Left renal pelvis (tissue), 4 donors: ENCODE measurements at places on chromosomes 11 and 22. TPM values are rescaled to one million over a fixed set of nuclear protein-coding genes. Genes with fewer than 3 reads are reported as not detected.

The C11orf86 gene
- not detected for polyA plus RNA-seq

The ZBTB16 gene
- 1.5 TPM for polyA plus RNA-seq

The MRGPRX3 gene
- not detected for polyA plus RNA-seq

The POTEH gene
- polyA plus RNA-seq, result not detected

The MIEF1 gene
- polyA plus RNA-seq, result 23.3 TPM

The ASCL2 gene
- 1.8 TPM for polyA plus RNA-seq

The INCENP gene
- polyA plus RNA-seq, result 30.7 TPM

The NAALADL1 gene
- 12.0 TPM for polyA plus RNA-seq

GRCh38 chr11:88620568-88621130 is 283.1 kb upstream of the CTSC start:
- no peak for DNase-seq

DNA sequence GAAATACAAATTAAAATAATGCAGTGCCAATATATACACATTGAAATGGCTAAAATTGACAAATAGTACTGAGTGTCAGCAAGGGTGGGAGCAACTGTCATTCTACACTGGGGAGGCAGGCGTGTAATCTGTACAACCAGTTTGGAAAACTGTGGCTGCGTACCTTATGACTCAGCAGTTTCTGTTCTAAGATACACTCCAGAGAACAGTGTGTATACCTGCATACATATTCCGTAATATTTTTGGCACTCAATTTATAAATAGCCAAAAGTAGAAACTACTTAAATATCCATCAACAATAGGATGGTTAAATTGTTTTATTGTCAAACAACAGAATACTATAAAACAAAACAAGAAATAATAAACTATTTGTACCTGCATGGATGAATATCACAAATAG is 57.6 kb downstream of the RNF169 start:
- DNase-seq, result no peak

DNA sequence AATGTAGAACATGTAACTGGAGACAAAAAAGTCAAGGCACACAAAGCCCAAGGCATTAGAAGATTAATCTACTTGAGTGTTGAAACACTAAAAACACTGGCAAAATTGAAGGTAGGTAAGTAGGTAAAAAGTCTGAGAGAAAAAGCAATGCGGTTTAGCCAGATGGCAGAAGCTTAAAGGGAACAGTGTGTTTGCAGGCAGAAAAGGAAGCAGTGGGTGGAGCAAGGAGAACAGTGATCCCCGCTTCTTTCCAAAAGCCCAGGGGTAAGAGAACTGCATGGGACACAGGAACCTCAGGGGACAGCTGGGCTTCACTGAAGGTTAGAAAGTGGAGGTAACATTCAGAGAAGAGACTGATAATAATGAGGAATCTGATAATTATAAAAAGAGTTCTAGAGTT is 16.0 kb downstream of the MRE11 start:
- DNase-seq, result no peak

DNA sequence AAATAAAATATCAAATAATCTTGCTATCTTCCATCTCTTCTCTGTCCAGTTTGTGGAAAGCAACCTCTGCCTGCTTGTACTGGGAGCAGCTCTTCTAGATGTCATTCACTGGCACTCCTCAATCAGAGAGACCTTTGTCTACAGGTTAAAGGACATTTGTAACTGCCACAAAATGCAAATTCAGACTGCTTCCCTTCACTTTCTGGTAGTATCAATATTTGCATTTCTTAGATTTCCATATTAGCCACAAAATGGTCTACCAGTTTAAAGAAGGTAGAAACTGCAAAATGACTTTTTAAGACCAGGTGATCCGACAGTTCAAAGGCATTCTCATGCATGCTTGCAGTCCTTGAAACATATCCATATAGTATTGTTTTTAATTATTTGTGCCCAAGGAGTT is 51.7 kb upstream of the RCN1 start:
- no peak for DNase-seq

DNA sequence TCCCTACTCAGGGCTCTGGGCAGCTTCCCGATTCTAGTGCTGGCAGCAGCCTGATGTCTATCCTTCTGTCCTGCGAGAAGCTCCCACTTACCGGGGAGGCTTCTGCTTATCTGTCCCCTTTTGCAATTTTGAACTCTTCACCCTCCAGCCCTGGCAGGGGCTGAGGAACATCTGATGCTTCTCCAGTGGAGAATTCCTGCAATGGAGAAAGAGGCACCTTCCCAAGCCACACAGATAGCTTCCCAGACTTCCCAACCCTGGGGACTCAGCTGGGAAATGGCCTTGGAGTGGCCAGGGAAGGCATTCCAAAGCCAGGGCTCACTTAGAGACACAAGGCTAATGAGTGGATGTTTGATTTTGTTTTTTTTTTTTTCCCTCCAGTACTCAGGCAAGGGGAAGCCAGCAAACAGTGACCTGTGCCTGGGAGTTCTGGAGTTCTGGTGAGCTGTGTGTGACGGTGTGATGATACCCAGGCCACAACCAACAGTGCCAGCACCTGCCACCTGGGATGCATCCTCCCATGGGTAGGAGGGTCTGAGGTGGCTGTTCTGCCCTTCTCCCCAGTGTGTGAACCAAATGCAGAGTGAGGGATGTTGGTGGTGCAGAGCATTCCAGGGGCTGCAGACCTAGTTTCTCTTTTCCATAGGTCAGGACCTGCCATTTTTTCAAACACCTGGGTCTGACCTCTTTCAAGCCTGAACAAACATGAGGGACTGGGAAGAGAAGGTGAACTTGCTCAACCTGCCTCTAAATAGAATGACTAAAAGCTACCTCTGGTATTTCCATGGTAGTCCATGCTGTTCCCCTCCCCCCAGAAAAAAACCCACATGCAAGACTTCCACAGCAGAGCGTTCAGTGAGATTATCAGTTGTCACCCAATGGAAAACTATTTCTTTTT is 95.1 kb downstream of the CCDC81 start:
- DNase-seq, result no peak

- DNase-seq, result no peak
Observed at GRCh38 chr11:5738431-5738830, 2.2 kb downstream of the OR56B1 start.

- no peak for DNase-seq
Observed at GRCh38 chr22:22369964-22370270, 125.3 kb downstream of the VPREB1 start.

GRCh38 chr11:116466191-116466590 is 306.6 kb downstream of the BUD13 start:
- no peak for DNase-seq

DNA sequence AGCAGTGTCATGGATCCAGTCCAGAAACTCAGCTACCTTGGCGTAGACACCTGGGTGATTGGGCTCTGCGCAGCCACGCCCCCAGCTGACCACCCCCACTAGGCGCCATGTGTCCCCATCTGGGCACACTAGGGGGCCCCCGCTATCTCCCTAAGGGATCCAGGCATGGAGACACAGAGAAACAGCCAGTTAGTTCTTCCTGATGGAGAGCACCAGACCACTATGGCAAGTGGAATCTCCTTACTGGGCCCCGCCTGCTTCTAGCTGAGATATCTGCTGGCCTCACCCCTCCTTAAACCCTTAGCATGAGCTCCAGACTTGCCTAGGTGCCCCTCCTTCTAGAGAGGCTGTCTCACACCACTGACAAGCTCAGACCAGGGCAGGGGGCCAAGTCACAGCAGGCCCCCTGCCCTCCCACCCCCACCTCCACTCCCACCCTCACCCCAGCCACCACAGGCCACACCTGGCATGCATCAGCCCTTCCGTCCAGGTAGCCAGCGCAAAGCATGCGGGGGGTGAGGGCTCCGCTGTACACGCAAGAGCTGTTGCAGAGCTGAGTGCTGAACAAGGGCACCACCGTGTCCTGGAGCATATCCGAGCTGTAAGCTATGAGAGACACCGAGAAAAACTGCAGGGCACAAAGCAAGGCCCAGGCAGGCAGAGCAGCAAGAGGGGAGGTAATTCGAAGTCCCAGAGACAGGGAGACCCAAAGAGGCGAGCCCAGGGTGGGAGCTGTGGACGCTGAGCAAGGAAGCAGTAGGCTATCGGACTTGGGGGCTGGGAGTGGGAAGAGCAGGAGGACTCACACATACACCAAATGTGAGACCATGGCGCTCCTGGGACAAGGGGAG is 16.1 kb downstream of the TMPRSS5 start:
- DNase-seq, result no peak

DNA sequence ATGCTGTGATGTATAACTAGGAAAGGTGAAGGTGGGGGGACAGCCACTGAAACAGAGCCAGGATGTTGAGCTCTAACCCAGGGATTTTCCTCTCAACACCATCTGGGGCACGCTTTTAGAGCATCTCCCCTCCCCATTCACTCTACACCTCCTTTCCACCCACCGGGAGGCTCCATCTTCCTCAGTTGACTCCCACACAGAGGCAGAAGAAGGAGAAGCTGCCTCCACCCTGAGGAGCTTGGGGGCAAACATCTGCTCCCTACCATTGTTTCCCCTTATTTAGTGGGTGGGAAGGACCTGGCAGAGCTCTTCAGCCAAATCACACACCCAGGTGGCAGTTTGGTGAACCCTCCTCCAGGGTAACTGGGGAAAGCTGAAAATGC is 50.0 kb upstream of the ADA2 start:
- no peak for DNase-seq

- no peak for DNase-seq
Observed at GRCh38 chr22:26342745-26343410, 86.2 kb upstream of the ASPHD2 start.

DNA sequence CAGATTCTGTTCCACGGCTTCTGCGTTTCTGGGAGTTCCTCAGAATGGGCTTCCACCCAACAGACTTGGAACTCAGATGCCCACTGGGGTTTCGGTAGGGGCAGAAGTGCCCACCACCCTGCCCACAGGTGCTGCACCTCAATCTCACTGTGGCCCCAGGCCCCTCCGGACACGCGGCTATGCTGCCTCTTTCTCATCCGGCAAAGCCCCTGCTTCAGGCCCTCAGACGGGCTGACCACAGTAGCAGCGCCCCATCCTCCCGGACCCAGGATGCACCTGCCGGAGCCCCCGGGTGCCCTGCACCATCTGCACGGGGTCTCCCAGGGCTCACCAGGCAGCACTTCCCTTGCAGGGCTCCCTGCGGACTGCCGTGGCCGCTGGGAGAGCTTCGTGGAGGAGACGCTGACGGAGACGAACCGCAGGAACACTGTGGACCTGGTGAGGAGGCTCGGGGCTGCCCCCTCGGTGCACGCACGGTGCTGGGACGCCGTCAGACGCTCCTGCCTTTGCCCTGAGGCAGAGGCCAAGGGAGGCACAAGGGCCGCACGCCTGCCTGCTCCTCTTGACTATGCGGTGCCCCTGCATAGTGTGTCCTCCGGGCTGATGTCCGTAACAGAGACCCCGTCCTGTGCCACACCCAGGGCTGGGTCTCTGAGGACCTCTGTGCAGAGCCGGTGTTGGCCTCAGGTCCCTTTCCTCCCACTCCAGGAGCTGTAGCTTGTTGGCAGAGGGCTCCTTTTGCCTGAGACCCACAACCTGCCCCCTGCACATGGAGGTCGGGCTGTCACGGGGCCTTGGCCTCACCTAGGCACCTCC is 38.6 kb downstream of the SBF1 start:
- DNase-seq, result no peak

- no peak for DNase-seq
Observed at GRCh38 chr11:67666676-67667489, 7.5 kb downstream of the ALDH3B2 start.

GRCh38 chr11:10352921-10353550 is 48.2 kb downstream of the ADM start:
- no peak for DNase-seq

GRCh38 chr22:24536089-24536488 is 18.8 kb downstream of the GUCD1 start:
- DNase-seq, result no peak

DNA sequence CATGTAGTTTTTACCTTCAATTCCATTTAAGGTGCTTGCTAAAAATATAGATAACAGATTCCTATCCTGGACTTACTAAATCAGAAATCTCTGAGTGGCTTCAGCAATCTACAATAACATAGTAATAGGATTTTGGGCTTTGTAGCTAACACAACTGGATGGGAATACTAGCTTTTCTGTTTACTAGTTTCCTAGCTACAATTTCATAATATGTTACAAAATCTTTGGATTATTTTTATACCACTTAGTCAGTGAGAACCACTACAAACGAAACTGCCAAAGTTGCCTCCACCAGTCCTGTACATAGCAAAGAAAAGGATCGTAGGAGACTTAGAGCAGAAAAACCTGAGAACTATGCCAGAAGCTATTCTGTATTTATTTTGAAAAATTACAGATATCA is 87.7 kb upstream of the ANO3 start:
- DNase-seq, result no peak

DNA sequence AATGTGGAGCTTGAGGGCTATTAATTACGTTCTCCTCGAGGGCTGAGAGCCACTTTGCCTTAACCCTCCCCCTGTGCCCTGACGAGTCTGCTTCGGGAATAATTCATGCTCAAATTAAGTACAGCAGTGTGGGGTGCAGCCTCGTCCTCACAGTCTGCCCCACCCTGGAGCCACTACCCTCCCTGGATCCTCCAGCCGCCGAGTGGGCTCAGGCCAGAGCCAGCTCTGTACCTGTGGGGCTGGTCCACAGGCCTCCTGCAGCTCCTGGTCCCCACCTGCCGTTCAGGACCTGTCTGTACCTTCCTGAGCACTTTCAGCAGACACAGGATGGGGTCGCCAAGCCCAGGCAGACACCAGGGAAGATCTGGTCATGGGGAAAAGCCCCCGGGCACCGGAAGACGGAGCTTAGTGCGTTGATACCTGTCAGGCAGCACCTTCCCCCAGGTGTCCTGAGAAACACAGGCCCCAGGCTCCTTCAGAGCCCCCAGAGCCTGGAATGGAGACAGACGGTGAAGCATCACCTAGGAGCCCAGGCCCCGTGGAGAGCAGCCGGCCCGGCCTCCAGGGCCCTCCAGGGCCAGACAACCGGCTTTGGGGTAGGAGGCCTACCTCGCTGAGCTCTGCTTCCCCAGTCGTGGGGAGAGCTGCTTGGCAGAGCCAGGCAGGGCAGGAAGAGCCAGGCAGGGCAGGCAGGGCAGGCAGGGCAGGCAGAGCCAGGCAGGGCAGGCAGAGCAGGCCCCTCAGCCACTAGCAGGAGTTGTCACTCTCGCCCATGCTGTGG is 9.7 kb downstream of the TSPAN32 start:
- DNase-seq, result no peak

- no peak for DNase-seq
Observed at GRCh38 chr11:84857746-84858145, 769.4 kb downstream of the DLG2 start.

- DNase-seq, result no peak
Observed at GRCh38 chr11:118552341-118552740, 13.4 kb downstream of the IFT46 start.

- peak; percentile 69 for DNase-seq
Observed at GRCh38 chr11:76209973-76210930, 4.0 kb upstream of the WNT11 start.

DNA sequence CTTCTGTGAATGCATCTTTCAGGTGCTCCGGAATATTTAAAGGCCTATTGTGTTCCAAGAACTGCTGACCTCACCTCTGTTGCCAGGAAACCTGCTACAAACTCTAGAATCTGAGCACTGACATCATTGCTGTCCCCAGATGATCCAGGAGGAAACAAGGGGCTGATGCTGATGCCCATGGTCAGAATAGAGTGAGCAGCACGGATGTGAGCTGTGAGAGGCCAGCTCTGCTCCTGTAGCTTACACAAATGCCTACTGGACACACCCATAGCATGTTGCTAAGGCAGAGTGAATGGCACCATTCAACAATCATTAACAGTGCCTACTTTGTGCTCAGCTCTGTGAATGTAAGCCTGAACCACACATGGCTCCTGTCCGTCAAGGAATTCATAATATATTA is 276.7 kb upstream of the API5 start:
- DNase-seq, result no peak

GRCh38 chr11:130645843-130646197 is 197.4 kb downstream of the ADAMTS15 start:
- DNase-seq, result no peak
